ENCODE measurements at places on chromosomes 6 and 20.

DNA sequence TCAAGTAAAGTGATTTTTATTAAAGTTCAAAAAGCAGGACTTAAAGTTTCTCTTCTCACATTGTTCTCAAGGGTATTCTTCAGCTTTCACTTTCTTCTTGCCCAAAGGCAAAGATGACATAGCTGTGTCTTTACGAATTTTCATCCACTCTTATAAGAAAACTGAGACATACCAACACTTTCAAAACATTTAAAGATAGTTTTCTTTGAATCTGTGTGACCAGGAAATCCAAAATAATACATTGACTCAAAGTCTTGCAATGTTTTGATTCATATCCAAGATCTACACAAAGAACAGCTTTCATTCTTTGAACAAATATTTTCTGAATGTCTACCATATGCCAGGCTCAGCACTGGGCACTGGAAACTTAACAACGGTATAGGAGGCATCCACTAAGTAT lies 117.9 kb downstream of the SIM1 start:
- DNase-seq: no peak

DNA sequence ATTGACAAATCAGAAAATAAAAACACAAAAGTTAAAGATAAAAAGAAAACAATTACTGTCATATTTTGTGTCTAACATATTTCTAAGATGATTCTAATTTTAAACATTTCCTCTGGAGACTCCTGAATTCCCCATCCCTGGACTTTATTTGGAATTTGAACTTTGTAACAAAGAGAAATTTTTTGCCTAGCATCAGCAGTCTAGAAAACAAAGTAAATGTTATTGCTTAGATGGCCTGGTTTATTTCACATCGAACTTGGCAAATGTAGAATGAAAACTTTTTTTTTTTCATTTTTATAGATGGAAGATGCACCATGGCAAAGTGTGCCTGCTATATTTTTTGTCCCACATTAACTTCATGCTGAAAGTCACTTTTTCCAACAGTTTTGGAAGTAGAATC lies 159.1 kb downstream of the TBX18 start:
- DNase-seq: no peak

- no peak for DNase-seq
These were observed 307.1 kb upstream of the PLN start for GRCh38 chr6:118240878-118241528.

- DNase-seq: no peak
These were observed 66.8 kb downstream of the LMBRD1 start for GRCh38 chr6:69729870-69730449.

- no peak for DNase-seq
These were observed 127.3 kb upstream of the MTHFD1L start for GRCh38 chr6:150738092-150738629.

GRCh38 chr6:129006724-129007514 lies 124.0 kb downstream of the LAMA2 start:
- no peak for DNase-seq

DNA sequence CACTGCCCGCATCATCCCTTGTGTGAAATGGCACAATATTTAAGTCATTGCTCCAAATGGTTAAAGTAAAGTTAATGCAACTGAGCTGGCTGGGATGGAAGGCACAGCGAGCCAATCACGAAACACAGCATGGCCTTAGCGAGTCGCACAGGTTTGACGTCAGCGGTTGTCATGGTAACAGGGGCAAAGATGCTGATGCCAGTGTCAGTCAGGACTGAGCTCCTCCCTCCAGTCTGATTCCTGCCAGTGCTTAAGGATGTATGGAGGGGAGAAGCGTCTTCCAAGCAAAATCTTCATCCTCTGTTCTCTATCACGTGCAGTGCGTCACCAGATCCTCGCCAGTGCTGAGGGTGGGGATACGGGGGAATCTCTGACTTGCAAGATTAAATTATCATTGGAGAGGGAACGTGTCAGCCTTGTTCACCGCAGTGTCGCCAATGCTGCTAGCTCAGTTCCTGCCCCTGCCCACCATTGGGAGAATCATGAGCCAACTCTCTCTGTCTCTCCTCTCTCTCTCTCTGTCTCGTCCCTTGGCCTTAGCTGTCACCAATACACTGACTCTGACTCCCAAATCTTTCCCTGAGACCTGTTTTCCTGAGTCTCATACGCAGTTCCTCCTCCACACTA lies 24.5 kb downstream of the TSPYL4 start:
- no peak for DNase-seq

DNA sequence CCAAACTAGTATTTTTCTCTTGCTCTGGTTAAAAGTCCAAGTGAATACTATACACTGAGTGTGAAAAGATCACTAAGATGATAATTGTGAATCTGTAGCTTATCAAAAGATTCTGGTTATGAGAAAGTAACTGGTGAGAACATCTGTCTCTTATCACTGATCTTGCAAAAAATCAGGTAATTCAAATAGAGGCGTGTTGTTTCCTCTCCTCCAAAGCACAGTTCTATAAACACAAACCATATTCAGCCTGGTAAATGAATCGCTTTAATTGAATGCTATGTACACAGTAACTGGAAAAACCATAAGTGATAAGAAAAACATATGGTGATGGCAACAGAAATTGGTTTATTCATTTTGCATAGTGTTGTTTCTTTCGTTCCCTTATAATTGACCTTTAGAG lies 161.0 kb downstream of the RALGAPA2 start:
- DNase-seq: no peak

DNA sequence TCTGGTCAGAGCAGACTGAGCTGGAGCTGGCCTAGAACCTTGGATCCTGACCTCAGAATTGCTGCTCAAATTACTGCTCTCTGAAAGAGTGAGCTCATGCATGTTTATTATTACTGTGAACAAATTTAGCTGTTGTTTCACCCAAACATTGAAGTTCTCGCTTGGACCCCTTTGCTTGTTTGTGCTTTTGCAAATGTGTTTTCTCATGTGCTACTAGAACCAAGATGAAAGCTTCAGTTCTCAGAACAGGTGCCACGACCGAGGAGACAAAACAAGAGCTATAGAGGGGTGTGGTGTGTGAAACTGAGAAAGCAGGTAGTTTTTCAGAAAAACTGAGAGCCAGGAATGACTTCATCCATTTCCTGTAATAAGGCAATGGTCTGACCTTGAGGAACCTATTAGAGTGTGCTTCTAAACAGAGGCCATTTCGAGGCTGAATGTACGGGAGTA lies 50.0 kb upstream of the ESR1 start:
- DNase-seq: no peak

GRCh38 chr6:106253731-106254130 lies 71.8 kb downstream of the ATG5 start:
- no peak for DNase-seq

- DNase-seq: no peak
These were observed 66.1 kb upstream of the CTNNBL1 start for GRCh38 chr20:37627767-37628130.

- DNase-seq: no peak
These were observed 164.1 kb downstream of the FRK start for GRCh38 chr6:115896538-115897129.

DNA sequence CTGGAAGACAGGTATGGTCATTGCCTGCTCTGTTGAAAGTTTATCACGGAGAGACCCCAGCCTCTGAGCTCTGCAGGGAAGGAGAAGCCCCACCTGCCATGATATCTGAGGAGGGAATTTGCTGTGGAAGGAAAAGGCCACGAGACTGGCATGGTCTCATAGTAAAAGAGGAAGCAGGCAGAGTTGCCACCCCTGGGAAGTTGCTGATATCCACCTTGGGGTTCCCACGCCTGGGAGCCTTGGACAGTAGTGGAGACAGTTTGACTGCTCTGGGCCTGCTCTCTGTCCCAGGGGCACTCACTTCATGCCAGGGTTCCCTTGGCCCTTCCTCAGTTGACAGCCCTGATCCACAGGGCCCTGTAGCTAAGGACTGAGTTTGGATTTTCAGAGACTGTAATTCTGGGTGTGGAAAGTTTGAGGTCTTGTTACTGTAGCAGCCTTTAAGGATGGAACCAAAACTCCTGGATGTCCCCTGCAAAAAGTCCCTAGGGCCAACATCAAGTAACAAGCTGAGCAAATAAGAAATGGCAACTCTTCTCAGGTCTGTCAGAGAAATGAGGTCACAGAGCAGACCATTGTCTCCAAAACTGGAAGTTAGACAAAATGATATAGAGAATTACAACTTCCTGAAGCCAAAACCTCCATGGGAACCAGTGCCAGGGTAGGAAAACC lies 6.9 kb upstream of the SIRPB1 start:
- DNase-seq: no peak

GRCh38 chr6:31663961-31664789 lies 622 bp downstream of the GPANK1 start:
- no peak for DNase-seq

Measured in T-helper 22 cell (primary cell).